Aorta (tissue), 5 donors: ENCODE measurements at places on chromosomes 3 and 15. TPM values are rescaled to one million over a fixed set of nuclear protein-coding genes. Genes with fewer than 3 reads are reported as not detected.

The GTF2A2 gene
- total RNA-seq = 79.3 TPM

- no peak overlapping the region for H3K4me3 ChIP-seq
- H3K27me3 ChIP-seq = no peaks in the 10 kb centered on the region
- H3K27ac ChIP-seq = no peak overlapping the region
These were observed 96.1 kb downstream of the TOP2B start for GRCh38 chr3:25568525-25569078.

DNA sequence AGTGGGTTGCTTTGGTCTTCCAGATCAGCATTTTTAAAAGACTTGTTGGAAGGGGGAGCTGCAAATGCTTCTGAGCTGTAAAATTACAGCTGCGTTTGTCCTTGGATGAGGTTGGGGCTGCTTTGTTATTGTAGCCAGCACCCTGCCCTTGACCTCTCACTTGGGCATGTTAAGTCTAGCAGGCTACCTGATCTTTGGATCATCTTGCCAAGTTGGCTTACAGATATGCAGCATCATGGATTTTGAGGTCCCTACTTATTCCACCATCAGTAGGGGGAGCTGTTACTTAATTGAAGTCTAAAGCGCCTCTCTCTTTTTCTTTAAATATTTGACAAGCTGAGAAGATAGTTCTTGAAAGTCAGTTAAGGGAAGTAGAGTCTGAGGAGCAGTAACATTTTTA is 793.0 kb downstream of the MCTP2 start:
- no peaks in the 10 kb centered on the region for H3K36me3 ChIP-seq
- H3K4me1 ChIP-seq = no peaks in the 10 kb centered on the region
- H3K27ac ChIP-seq = no peak overlapping the region

GRCh38 chr3:12353796-12354525 is 65.1 kb downstream of the PPARG start:
- H3K4me1 ChIP-seq = no peaks in the 10 kb centered on the region
- H3K4me3 ChIP-seq = no peak overlapping the region
- DNase-seq = no peak
- no peaks in the 10 kb centered on the region for H3K27me3 ChIP-seq
- H3K27ac ChIP-seq = no peak overlapping the region

DNA sequence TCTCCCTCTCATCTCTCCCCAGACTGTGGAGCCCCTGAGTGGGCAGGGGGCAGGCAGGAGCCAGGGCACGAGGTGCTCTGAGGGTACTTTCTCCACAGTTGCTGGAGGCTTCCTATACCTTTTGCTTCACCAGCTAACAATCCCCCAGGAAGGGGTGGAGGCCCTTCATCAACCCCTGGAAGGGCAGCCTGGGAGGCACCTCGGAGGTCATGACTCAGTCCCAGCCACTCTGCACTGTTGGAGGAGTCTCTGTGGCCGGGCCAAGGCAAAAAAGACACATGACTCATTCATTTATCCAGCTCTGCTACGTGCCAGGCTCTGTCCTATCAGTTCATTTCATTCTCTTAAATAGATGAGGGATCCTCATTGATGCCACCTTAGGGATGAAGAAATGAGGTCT is 15.6 kb upstream of the KY start:
- no peak overlapping the region for H3K4me3 ChIP-seq
- DNase-seq = no peak
- H3K36me3 ChIP-seq = no peaks in the 10 kb centered on the region

The EFHB gene
- total RNA-seq = 3.0 TPM

DNA sequence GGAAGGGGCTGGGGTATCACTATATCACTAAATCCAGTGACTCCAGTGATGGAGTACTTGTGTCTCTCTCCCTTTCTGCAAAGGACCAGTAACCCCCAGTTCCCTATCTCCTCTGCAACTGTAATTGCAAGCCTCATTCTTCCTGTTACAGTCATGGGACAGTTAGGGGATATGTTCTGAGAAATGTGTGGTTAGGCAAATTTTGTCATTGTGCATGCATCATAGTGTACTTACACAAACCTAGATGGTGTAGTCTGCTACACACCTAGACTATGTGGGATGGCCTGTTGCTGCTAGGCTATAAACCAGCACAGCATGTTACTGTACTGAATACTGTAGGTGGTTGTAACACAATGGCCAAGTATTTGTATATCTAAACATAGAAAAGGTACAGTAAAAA is 2.2 kb downstream of the VPS8 start:
- DNase-seq = no peak
- no peak overlapping the region for H3K4me3 ChIP-seq
- no peaks in the 10 kb centered on the region for H3K27me3 ChIP-seq
- H3K36me3 ChIP-seq = no peaks in the 10 kb centered on the region
- H3K27ac ChIP-seq = no peak overlapping the region

- H3K4me1 ChIP-seq = no peaks in the 10 kb centered on the region
- H3K4me3 ChIP-seq = no peak overlapping the region
- H3K27me3 ChIP-seq = no peaks in the 10 kb centered on the region
- H3K36me3 ChIP-seq = no peaks in the 10 kb centered on the region
These were observed 71.7 kb downstream of the ANKRD28 start for GRCh38 chr3:15726043-15726442.

DNA sequence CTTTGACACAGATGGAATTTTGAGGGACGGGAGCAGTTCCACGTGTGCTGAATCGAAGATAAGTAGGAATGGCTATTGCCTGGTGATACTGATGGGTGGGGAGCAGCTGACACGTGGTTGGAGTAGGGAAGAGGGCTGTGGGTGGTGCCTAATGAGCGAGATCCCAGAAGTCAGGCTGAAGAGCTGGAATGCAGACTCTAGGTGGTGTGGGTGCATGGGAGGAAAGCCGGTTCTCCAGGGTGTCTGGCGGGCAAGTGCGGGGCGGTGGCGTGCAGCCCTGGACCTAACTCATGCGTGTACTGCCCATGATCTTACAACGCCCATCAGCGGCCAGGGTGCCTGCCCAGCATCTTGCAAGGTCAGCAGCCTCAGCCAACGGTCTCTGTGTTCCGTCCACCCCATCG is 63.1 kb downstream of the ARNT2 start:
- no peaks in the 10 kb centered on the region for H3K27me3 ChIP-seq
- H3K36me3 ChIP-seq = no peaks in the 10 kb centered on the region
- no peaks in the 10 kb centered on the region for H3K4me1 ChIP-seq
- no peak overlapping the region for H3K4me3 ChIP-seq

DNA sequence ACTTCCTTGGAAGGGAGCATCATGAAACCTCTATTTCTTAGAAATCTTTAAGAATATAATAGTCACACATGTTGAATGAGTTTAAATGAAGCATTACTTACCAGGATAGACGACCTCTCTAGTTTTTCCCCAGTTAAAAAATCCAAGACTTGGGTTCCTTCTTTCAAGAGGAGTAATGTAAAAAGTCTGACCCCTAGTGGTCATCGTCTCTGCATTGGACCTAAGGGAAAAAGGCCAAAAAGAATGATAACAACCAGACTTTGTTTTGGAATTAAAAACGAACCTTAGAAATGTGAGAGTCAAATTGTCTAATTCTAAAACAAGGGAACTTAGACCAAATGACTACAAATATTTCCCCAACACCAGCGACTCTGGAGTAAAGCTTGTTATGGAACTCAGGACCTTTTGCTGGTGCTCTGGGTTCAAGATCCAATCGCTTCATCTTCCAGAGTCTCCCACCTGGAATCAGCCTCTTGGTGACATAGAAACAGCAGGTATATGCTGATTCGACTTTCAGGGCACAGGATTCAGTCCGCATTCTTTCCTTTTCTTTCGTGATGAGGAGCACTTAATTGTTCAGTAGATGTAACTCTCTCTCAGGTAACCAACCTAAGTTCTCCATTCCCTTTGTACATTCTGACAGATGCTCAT is 214.8 kb upstream of the TPRG1 start:
- H3K36me3 ChIP-seq = no peaks in the 10 kb centered on the region
- no peaks in the 10 kb centered on the region for H3K27me3 ChIP-seq
- H3K27ac ChIP-seq = no peak overlapping the region
- H3K4me1 ChIP-seq = peaks cover 2% of the 10 kb centered on the region

The STX19 gene
- 0.54 TPM for total RNA-seq

DNA sequence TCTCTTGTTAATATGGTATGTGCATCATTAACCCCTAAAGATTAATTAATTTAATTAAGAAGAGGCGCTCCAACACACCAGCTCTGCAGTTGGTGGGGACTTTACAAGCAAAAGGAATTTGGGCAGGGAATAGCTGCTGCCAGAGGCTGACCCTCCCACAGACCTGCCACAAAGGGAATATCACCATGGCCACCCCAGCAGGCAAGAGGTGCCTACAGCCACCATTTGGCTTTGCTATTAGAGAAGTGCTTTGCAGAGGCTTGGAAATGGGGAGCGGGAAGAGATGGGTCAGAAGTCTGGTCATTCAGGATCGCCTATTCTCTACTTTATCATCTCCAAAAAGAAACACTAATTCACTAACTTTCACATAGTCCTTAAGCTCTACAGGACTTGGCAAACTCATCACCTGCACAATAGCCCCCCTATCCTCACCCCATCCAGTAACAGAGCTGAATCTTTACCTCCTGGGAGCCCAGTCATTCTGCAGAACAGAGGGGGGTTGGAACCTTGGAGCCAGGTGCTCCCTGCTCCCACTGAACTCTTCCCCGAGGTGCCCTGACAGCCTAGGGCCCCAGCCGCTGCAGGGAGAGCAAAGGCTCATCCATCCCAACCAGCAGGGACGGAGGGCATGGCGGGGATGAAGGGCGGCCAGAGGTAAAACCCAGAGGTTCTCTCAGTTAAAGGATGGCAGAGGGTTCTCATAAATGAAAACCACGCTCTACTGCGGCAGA is 29.7 kb downstream of the LRIG1 start:
- H3K27ac ChIP-seq = no peak overlapping the region
- H3K36me3 ChIP-seq = no peaks in the 10 kb centered on the region
- peaks cover 8% of the 10 kb centered on the region for H3K4me1 ChIP-seq
- no peaks in the 10 kb centered on the region for H3K27me3 ChIP-seq
- DNase-seq = no peak
- no peak overlapping the region for H3K4me3 ChIP-seq

DNA sequence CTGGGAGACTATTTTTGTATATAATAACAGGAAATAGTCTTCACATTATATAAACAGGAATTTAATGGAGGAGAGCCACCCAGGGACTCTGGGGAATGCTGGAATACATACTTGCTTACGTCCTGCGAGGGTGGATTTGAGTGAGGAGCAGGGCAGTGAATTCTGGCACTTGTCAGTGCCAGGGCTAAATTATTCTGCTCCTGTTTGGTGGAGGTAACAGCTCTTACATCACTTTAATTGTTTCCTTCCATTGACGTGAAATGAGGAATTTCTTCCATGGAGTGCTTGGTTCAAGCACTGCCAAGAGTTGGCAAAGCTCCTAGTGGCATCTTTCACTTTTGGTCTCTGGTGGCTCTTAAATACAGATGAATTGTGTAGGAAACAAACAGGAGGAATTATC is 94.1 kb upstream of the GOLGA8J start:
- no peaks in the 10 kb centered on the region for H3K4me1 ChIP-seq
- no peaks in the 10 kb centered on the region for H3K36me3 ChIP-seq
- no peaks in the 10 kb centered on the region for H3K27me3 ChIP-seq
